ENCODE measurements at places on chromosomes 3 and 15. TPM values are rescaled to one million over a fixed set of nuclear protein-coding genes. Genes with fewer than 3 reads are reported as not detected.

DNA sequence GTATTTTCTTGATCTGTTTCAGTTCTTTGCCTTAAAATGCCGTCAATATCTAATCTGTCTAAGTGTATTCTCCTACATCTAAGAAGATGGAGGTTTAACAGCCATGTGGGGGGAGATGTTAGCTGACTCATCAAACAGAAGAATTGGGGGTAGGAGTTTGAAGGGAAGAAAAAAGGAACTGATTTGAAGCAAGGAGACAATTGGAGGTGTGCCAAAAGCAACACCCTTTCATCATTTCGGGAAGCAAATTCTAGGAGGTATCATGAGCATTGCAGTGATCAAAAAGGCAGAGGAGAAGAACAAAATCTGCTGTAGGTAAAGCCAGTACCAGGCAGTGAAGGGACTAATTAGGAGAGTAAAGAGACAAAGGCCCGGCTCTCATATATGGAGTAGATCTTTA is 337.3 kb upstream of the TBC1D5 start:
- no peak for DNase-seq

DNA sequence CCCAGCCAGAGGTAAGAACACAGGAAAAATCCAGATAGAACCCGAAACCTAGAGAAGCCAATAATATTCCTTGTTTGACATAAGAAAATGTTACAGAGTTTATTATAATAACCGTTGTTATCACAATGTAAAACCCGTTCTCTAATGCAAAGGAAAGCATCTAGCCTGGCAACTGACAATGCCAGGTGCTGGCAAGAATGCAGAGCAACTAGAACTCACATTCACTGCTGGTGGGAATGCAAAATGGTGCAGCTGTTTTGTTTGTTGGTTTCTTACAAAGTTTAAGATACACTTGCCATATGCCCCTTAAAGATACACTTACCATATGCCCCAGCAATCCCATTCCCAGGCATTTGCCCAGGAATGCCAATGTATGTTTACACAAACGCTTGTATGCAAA is 23.4 kb downstream of the VPS39 start:
- no peak for DNase-seq

GRCh38 chr3:48565591-48566400 is 2.2 kb upstream of the UCN2 start:
- no peak for DNase-seq

DNA sequence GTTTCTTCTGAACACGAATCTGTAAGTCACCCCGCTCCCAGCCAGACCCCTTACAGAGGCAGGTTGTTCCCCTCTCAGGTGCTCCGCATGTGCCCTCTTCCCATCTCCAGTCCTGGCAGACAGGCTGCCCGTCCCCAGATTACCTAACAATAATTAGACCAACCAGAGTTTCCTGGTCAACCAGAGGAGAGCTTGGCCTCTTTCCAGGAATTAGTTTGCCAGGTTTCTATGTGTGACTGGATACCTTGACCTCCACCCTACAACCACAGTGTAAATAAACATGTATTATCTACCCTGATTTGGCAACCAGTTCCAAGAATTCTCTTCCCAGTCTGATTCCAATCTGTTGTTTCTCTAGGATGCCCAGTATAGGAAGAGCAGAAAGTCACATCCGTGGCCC is 178.0 kb upstream of the UMPS start:
- DNase-seq: no peak

DNA sequence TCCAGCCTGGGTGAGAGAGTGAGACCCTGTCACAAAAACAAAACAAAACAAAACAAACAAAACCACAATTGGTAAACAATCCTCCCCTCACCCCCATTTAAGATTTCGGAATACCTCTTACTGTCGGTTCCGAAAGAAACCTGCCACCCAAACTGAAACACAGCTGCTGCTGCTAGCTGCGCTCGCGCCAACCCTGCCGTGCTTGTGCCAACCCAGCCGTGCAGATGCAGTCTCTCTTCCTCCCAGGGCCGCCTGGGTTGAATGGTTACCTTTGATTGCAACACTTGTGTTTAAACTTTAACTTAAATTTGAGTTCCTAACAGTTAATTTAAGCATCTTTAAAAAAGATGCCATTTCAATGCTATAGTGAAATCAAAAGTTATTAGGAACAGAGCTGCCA is 28.5 kb upstream of the SPTBN5 start:
- no peak for DNase-seq

The ZCWPW2 gene
- total RNA-seq: 0.27 TPM

The ITIH4 gene
- total RNA-seq: 40.4 TPM
